CD4-positive, alpha-beta T cell treated with Interleukin-4 for 4 hours (primary cell): ENCODE measurements at places on chromosomes 4 and X.

DNA sequence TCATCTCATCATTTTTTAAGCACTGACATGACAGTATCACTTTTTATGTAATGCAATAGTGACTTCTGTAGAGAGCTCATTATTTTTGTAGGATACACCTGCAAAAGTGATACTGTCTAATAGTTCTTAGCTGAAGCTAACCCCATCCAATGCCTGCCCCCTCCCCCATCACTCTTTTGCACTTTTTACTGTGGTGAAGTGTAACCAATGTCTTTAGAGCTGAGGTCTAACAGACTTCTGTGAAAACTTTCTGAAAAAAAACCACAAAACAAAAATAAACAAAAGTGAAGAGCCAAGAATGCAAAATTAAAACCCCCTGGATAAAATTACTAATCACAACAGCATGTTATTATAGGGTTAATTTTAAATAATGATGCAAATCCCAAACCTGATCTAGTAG lies 301.1 kb downstream of the ANK2 start:
- no peak for DNase-seq

- no peak for DNase-seq
These were observed 94.4 kb downstream of the SOWAHB start for GRCh38 chr4:76803522-76803921.

DNA sequence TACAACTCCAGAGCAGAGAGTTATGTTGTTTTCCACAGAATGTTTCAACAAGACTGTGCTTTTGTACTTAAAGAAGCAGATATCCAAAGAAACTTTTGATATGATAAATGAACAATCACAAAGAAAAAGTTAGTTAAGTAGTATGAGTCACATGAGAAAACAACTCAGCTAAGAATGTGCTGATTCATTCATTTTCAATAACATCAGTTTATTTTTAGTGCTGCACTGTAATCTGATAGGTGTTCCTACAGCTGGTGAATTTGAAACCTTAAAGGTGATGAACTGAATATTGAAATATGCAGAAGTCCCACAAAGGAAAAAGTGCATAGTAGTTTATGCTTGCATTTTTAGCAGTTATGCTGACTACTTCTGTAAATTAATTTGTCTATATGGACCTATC lies 180.3 kb upstream of the TENM3 start:
- DNase-seq, result no peak

DNA sequence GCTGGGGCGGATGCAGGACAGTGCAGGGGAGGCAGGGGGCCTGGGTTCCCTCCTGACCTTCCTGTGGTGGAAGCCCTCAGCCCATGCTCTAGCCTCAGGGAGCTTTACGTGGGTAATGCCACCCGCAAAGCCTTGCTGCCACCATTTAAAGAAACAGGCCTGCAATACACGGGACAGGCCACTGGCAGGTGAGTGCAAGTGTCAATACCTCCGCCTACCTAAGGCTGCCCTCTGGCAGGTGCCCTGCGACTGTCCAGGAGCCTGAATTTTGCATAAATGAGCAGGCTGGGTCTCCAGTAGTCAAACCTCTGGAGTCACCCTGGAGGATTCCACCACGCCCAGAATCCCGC lies 5.9 kb downstream of the CRMP1 start:
- DNase-seq, result no peak

- no peak for DNase-seq
These were observed 8.6 kb downstream of the HMX1 start for GRCh38 chr4:8862800-8863685.

DNA sequence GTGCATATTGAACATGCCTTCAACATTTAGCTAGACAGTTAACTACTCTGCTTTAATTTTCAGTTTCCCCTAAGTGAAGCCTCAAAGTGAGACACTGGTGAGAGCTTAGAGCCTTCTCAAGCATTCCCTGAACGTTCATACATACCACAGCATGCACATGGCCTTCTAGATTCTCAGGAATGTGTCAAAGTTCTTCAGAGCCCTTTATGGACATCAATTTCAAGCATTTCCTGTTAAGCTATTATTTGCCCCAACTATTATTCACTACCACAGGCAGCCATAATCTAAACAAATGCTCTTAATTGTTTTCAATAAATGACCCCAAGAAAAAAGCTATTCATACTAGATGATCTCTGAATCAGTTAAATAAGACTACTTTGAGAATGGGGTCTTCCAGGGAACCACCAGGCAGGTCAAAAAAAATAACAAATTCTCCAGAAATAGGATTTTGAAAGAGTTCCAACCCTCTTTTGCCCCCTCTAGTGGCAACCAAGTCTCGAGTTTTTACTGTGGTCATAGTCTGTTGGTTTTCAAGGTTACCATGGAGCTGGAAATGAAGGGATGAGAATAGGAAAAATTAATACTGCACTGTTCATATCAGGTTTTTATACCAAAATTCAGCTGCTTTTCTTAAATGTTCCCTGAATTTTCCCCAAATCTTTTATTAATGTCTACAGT lies 235.4 kb downstream of the RAB28 start:
- no peak for DNase-seq

- DNase-seq, result peak; percentile 67
These were observed 30.0 kb upstream of the ANXA5 start for GRCh38 chr4:121726642-121727268.

DNA sequence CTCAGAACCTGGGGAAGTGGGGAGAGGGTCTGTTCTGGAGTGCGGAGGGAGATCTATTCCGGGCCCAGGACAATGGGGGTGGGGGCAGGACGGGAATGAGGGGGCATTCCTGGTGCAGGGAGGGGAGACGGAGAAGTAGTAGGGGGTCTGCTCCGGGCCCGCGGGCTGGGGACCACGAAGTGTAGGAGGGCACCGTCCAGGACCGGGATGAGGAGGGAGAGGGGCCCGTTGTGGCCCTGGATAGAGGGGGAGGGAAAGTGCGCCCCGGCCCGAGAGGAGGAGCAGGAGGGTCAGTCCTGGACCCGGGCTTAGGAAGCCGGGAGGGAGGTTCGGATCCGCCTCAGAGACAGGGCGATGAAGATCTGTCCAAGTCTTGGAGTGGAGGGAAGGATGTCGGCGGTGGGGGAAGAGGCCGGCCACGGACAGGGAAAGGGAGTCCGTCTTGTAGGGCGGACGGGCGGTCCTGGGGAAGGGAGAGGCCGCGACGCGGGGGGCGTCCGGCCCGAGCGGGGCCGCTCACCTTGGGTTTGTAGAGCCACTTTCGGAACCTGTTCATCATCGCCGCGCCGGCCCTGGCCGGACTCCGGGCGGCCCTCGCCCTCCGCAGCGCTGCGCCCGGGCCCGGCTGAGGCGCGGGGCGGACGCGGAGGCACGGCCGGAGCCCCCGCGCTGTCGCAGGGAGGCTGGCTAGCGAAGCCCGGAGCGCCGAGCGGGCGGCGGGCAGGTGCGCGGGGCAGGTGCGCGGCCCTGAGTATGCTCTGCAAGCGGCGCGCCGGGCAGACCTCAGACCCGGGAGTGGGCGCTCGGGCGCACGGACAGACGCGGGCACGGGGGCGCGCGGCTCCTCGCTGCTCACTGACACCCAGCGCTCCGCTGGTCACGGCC lies at the start of gene ZFYVE28:
Gene ZFYVE28 (minus strand): TSS at position 881 of the 885 bp plus-strand sequence. CDS start 322 bp downstream, at position 559.
- DNase-seq, result no peak

DNA sequence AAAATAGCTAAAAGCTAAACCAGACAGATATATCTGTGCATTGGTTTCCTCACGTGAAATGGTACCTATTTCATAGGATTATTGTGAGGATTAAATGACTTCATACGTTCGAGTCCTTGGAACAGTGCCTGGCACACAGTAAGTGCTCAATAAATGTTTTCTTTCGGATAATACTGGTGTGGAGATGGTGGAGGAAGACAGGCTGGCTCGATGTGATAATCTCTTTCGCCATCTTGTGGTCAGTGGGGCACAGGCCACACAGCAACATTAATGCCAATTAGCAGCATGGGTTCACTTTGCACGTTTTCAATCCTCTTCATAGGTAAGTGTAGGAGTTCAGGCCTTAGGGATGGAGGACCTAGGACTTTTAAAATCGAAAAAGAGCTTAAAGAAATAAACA lies 9.3 kb downstream of the PAGE4 start:
- peak; percentile 0 for DNase-seq
